ENCODE measurements at places on chromosomes 2 and 18.

DNA sequence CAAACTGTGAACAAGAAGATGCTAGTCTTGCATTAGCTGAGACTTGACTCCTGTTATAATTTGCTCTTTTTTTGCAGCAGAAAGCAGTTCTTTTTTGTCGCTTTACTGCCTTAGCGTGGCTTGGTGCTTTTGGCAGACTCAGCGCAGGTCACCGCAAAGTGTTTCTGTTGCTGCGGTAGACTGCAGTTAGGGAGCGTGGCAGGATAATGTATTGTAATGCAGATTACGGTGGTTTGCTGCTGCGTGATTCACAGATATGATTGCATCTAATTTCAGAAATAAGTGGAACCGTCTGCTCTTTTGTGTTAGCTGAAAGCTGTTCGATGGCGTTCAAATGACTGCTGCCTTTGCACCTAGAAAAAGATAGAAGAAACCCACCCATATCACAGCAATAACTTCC lies 131.6 kb upstream of the SATB2 start:
- no peak for DNase-seq

GRCh38 chr2:56523816-56524215 lies 340.0 kb downstream of the CCDC85A start:
- no peak for DNase-seq

- no peak for DNase-seq
These were observed 1.8 kb downstream of the LAPTM4A start for GRCh38 chr2:20049637-20050036.

DNA sequence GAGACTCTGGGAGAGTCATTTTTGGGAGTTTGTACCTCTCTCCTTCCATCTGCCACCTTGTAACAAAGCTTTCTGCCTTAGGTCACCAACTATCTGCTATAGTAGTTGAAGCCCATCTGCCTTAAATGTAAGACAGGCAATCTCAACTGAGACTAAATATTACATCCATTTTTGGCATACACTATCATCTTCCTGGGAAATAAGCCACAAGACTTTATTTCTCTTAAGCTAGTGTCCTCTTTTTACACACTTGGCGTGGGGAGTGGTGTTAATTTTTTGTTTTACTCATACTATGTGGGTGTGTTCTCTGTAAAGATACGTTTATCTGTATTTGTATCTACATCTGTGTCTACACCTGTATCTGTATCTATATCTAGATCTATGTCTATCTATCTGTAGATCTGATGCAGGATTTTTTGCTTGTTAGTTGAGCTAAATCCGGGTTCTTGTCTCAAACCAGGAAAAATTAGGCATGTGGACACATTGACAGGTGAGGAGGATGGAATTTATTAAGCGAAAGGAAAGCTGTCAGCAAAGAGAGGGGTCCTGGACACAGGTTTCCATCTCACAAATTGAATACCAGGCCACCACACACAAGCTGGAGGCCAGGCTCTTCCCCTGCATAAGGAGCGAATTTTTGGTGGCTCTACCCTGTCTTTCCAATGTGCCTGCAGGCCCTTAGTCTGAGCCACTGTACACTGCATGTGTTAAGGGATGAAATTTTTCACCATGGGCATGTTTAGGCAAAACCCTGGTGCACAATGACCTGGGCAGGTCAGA lies 64.8 kb upstream of the RND3 start:
- no peak for DNase-seq

DNA sequence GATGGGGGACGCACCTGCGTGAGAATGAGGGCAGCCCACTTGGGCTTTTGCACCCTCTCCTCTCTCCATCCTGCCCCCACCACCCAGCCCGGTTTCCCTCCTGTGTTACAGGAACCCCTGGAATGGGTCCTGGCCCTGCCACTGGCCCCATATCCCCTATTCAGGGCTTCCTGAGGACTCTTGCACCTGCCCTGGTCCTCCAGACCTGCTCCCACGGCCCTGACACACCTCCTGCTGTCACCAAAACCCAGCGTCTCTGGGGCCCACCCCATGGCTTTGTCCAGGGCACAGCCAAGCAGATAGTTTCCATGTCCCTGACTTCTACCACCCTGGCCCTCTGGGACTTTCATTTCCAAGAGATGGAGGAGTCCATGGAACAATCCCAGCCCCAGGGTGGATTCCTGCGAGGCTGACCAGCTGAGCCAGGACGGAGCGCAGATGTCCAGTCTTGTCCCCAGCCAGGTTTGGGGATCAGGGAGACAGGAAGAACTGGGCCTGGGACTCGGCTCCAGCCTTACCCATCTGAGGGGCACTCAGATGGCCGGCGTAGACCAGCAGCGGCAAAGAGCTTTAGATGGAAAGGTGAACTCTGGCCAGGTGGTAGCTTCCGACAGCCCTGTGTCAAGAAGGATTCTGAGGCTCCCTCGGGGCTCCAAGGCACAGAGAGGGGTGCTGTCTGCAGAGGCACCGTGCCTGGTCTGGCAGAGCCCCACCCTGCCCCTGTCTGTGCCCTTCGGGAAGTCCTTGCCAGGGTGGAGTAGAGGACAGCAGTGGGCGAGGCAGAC lies 12.0 kb downstream of the GPR35 start:
- no peak for DNase-seq

DNA sequence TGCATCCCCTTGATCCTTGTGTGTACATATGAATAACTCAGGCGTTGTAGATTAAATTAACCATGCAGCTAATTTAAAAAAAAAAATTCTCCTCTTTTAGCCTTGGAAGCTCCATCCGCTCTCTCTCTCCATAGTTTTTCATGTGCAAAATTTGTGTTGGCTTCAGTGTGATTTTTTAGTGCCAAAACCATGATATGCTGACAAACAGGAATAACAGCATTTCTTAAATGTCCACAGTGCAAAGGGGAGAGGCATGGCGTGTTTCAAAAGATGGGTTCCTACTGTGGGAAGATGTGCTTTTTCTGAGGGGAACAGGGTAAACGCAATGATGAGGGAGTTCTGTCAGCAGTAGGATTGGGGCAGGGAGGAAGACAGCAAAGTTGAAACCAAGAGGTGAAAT lies 247.0 kb downstream of the ICOS start:
- no peak for DNase-seq

DNA sequence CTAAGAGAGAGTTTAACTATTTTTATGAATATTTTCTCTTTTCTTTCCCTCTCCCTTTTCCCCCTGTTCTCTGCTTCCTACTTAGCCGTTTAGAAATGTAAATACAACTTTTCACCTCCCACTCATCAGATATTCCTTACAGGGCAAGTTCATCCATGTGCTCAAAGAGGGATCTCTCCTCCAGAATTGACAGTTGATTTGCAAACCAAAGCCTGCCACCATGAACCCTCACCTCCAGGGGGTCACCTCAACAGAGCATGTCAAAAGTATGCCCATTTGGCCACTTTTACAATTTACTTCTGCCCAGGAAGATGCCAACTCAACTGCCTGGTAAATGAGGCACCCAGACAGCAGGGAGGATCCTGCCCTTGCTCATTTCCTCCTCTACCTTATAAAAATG lies 149.2 kb upstream of the GYPC start:
- DNase-seq, result no peak

DNA sequence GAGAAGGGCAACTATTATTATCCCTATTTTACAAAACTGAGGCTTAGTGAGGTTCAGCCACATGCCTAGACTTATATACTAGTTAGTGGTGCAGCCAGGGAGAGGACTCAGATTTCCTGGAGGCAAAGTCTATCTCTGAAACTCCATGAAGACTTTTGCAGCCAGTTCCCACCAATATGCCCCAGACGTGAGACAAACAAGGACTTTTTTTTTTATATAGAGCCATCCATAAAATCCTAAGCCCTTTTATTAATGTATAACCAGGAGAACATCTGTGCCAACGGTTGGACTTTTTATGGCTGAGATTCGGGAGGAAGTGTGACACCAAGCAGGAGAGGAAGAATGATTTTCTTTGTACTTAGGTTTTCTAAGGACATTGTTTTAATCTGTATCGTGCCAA lies 29.9 kb downstream of the LIPG start:
- no peak for DNase-seq

- no peak for DNase-seq
These were observed 32.8 kb downstream of the KATNAL2 start for GRCh38 chr18:46950064-46950656.

DNA sequence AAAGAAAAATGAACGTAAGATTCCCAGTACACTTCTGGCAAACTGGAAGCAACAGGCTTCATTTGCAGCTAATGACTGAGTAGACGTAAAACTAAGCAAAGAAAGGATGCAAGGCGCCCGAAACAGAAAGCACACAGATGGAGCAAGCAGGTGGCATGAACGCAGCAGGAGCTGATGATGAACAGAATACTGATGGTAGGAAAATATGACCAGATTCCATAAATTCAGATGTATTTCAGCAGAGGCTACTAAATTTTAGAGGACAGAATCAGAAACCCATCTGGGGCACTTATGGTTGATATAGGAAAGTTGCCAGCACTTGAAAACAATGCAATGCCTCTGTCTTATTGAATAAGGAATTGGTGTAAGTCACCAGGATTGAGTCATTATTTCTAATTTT lies 658.7 kb upstream of the LINC00305 start:
- no peak for DNase-seq

- DNase-seq, result no peak
These were observed 795 bp downstream of the ANKRD39 start for GRCh38 chr2:96856776-96857666.

DNA sequence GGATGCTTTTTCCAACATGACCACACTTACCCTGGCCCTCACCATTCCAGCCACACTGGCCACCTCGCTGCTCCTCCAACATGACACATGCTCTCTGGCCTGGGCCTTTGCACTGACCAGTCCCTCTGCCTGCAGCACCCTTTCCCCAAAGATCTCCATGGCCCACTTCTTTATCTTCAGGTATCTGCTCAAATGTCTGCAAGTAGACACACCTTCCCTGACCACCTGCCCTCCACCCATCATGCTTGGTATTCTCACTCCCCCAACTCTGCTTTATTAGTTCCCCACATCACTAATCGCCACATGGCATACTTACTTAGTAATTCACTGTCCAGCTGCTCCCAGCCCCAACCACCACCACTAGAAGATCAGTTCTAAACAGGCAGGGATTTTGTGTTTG lies 214.2 kb downstream of the BCL11A start:
- no peak for DNase-seq

GRCh38 chr2:240023792-240024191 lies 1.4 kb downstream of the NDUFA10 start:
- no peak for DNase-seq

DNA sequence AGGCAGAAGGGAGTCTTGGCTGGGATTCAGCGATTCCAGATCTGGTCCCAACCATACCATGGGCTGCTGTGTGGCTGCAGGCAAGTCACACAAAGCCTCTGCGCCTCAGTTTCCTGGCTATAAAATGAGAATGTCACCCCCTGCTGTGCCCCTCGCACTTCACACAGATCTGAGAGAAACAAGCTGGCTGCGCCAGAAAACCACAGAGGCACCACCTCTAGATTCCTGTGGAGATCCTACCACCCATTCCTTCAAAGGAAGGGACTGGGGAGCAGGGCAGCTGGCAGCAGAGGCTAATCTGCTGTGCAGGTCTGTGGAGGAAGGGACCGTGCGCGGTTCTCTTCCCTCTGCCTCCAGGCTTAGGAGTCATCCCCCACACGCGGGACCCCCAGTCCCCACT lies 19.8 kb downstream of the NEURL3 start:
- DNase-seq, result no peak

GRCh38 chr2:36701918-36702317 lies 5.4 kb downstream of the VIT start:
- no peak for DNase-seq

DNA sequence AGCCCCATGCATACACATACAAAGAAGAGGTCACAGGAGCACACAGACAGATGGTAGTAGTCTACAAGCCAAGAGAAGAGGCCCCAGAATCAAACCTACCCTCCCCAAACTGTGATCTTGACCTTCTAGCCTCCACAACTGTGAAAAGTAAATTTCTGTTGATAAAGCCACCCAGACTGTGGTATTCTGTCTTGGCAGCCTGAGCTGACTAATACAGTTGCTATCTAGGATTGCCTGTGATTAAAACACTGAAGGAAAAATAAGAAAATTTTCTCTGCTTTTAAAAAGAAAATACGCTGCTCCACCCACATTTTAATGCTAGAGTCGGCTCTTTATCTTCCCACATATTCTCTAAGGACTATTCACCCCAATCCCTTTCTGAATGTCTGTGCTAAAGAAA lies 143.7 kb upstream of the TMEM200C start:
- DNase-seq, result no peak

DNA sequence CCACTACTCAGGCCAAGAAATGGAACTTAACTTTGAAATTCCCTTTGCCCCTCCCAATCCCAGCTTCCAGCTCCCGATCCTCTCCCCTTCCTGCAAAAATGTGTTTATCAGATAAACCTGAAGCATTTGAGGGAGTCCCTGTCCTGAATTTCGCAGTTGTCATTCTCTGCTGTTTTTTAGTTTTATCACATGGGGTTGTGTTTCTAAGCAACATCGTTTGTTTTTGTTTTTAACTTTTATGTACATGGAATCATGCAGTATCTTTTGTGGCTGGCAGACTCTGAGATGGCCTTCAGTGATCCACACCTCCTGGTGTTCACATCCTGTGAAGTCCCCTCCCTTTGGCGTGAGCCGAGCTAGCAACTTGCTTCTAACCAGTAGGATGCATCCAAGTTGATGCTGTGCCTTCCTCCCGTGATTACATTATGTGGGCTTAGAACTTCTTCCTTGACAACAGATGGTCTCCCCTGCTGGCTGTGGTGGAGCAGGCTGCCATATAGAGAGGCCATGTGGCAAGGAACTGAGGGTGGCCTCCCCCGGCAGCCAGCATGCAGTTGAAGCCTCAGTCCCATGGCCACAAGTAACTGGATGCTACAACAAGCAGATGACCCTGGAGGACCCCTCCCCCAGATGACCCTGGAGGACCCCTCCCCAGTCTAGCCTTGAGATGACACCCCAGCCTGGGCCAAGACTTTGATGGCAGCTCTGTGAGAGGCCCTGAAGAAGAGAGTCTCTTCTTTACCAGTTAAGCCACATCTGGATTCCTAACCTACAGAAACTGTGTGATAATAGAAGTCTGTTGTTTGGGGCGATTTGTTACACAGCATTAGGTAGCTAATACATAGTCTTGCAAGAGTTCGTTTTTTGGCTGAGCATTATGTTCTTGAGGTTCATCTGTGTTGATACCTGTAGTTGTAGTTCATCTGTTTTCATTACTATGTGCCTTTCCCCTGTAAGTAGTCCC lies 27.7 kb downstream of the SH3BP4 start:
- DNase-seq, result no peak

- DNase-seq, result no peak
These were observed 124.9 kb downstream of the RDH14 start for GRCh38 chr2:18435426-18436037.

GRCh38 chr2:236782938-236783337 lies 213.3 kb downstream of the ACKR3 start:
- no peak for DNase-seq

GRCh38 chr2:51976623-51977022 lies 944.7 kb upstream of the NRXN1 start:
- no peak for DNase-seq

Data from stimulated activated CD8-positive, alpha-beta memory T cell treated with anti-CD3 and anti-CD28 coated beads, Interleukin-15, amount 100 ng/mL, for 24 hours (primary cell).